ENCODE measurements at places on chromosomes 5 and 9.

DNA sequence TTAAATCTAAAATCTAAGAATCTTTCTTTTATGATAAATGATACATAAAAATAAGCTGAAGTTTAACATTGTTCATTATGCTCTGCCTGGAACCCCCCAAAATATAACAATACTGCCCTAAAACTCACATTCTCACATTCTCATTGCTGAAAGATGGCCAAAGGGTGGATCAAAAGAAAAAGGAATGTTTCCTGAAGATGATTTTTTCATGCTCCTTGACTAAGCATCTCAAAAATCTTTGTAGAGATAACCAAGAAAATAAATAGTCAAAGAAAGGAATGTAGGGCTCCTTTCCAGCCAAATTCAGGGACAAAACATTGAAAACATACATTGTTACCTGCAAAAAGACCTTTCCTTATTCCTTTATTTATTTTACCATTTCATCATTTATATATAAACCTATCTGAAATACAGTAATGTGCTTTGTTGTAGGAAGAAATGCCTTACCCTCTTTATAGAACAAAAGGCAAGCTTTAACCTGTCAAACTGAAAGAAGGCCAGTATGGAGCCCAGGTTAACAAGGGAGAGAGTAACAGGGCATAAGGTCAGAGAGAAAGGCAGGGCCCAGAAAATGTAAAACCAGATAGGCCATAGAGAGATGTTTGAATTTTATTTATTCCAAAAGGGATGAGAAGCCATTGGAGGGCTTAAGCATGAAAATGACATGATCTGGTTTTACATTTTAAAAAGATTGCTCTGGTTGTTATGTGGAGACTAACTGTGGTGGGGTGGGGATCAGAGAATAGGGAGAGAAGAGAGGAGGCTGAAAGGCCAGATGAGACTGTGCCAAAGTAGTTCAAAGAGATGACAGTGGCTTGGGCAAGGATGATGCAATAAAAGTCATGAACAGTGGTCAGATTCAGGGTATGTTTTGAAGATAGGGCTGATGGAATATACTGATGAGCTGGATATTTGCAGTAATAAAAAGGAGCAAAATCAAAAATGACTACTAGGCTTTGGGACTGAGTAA, 37.3 kb upstream of the CDK5RAP2 start:
- no peak overlapping the region for H3K4me3 ChIP-seq
- no peaks in the 10 kb centered on the region for H3K4me1 ChIP-seq
- H3K27ac ChIP-seq: no peak overlapping the region
- no peaks in the 10 kb centered on the region for H3K36me3 ChIP-seq

- no peaks in the 10 kb centered on the region for H3K27me3 ChIP-seq
- no peak overlapping the region for H3K27ac ChIP-seq
- no peak for DNase-seq
- no peaks in the 10 kb centered on the region for H3K36me3 ChIP-seq
- no peaks in the 10 kb centered on the region for H3K4me1 ChIP-seq
Observed at GRCh38 chr5:83864652-83865051, 144.0 kb upstream of the HAPLN1 start.

DNA sequence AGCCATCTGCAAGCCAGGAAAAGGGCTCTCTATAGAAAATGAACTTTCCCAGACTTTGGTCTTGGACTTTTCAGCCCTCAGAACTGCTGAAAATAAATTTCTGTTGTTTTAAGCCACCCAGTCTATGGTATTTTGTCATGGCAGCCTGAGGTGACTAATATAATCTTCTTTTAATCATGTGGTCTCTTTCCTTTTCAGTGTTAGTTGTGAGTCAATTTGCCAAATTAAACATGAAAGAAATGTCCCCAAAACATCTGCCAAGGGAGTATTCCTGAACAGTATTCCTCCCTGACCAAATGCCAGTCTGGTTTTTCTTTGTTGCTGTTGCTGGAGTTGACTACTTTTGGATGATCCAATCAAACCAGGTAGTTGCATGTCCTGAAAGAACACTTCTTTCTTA, 4.7 kb upstream of the YTHDC2 start:
- DNase-seq: no peak
- H3K27ac ChIP-seq: no peak overlapping the region
- no peaks in the 10 kb centered on the region for H3K27me3 ChIP-seq
- no peaks in the 10 kb centered on the region for H3K36me3 ChIP-seq
- H3K4me3 ChIP-seq: no peak overlapping the region
- H3K4me1 ChIP-seq: no peaks in the 10 kb centered on the region

GRCh38 chr9:83792746-83793145, 24.8 kb downstream of the GKAP1 start:
- H3K4me3 ChIP-seq: no peak overlapping the region
- no peaks in the 10 kb centered on the region for H3K27me3 ChIP-seq
- DNase-seq: no peak
- peaks cover 9% of the 10 kb centered on the region for H3K36me3 ChIP-seq
- H3K4me1 ChIP-seq: no peaks in the 10 kb centered on the region
- H3K27ac ChIP-seq: no peak overlapping the region

- DNase-seq: no peak
- H3K27me3 ChIP-seq: no peaks in the 10 kb centered on the region
- no peak overlapping the region for H3K4me3 ChIP-seq
- no peak overlapping the region for H3K27ac ChIP-seq
Observed at GRCh38 chr5:180241600-180241999, 32.6 kb upstream of the RASGEF1C start.

- H3K4me1 ChIP-seq: peaks cover 3% of the 10 kb centered on the region
- DNase-seq: no peak
- no peaks in the 10 kb centered on the region for H3K27me3 ChIP-seq
- H3K4me3 ChIP-seq: no peak overlapping the region
Observed at GRCh38 chr5:67355120-67355713, 158.6 kb upstream of the CD180 start.

DNA sequence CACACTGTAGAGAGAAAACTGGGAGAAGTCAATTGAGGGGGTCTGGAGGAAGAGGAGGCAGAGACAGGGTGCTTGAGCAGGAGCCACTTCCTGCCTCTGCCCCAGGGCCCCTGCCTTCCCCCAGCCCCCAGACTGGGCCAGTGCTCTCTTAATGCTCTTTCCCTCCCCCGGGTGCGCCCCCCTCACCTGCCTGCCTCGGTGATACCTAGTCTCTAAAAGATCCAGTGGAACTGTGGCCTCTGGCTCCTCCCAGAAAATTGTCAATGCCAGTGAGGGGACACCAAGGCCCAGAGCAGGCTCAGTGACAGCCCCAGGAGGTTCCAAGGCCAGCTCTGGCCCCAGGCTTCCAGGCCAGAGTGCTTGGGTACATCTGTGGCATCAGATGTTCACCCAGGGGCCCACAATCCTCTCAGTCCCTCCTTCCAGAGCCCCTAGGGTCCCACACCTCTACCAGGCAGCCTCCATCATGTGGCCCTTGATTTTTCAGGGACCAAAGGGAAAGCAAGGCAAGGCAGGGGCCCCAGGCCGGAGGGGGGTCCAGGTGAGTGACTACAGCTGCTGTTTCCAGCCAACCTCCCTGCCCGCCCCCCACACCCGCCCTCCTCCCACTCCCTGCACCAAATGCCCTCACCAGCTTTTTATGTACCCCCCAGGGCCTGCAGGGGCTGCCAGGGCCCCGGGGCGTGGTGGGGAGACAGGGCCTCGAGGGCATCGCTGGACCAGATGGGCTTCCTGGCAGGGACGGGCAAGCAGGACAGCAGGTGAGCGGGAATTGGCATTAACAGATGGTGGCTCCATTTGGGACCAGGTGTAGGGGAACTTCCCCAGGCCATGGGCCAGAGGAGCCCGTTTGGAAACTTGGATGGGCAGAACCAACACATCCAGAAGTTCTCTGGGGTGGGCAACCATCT, 33.1 kb upstream of the ORM1 start:
- DNase-seq: no peak
- no peak overlapping the region for H3K27ac ChIP-seq
- no peak overlapping the region for H3K4me3 ChIP-seq
- no peaks in the 10 kb centered on the region for H3K4me1 ChIP-seq

DNA sequence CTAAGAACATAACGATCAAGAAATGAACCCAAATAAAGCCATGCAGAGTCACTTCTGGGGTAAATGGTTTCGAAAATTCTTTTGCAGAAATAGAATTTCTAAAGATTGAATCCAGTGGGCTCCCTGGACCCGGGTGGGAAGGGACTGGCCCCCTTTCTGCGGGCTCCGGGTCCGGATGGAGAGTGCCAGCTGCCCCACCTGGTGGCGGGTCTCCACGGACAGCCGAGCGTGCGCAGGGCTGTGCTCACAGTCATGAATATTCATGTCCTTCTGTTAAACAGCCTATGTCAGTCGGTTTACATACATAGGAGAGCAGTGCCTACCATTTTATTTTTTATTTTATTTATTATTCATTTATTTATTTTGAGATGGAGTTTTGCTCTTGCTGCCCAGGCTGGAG, 4.7 kb upstream of the PPP1R26 start:
- H3K27ac ChIP-seq: no peak overlapping the region
- H3K27me3 ChIP-seq: peaks cover 4% of the 10 kb centered on the region
- DNase-seq: no peak
- H3K4me1 ChIP-seq: peaks cover 3% of the 10 kb centered on the region
- no peaks in the 10 kb centered on the region for H3K36me3 ChIP-seq

DNA sequence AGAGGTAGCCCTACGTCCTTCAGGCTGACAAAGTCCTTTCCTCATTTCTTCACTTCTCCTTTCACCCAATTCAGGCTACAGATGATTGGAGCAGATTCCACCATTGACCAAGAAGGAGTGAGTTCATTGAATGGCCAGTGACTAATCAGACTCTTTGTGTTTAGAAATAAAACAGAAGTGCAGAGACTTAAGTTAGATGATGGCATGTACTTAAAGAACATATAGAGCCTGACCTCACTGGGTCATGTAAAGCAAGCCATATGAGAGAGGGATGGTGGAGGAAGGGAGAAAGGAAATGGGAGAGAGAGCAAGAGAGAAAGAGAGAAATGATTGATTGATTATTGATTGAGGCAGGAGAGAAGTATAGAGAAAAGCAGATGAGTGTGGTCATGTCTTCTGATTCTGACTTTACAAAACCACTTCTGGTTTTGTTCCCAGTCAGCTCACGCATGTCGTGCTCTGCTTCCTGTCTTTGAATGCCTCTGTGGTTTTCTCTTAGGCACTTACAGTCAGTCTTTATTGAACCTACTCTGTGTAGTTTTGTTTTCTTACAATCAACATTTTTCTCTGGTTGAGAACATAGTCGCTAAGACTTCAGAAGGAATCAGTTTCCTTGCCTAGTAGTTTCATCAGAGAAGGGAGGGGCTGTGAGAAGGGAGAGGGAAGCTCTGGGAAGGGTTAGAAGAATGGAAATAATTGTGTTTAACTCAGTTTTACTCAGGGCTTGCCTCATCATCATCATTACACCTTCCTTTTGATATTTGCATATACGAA, 149.2 kb upstream of the KLF9 start:
- H3K27ac ChIP-seq: peak overlapping the region; percentile 42
- no peak overlapping the region for H3K4me3 ChIP-seq
- no peaks in the 10 kb centered on the region for H3K36me3 ChIP-seq
- DNase-seq: peak; percentile 10
- peaks cover 20% of the 10 kb centered on the region for H3K4me1 ChIP-seq

DNA sequence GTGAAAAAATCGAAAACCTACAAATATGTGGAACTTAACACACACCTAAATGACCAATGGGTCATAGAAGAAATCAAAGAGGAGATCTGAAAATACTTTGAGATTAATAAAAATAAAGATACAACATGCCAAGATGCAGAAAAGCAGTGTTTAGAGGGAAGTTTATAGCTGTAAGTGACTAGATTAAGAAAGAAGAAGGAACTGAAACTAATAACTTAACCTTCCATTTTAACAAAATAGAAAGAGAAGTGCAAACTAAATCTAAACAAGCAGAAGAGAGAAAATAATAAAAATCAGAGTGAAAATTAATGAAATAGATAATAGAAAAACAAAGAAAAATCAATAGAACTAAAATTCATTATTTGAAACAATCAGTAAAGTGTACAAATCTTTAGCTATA, 103.0 kb upstream of the MAMDC2 start:
- no peaks in the 10 kb centered on the region for H3K36me3 ChIP-seq
- no peak overlapping the region for H3K4me3 ChIP-seq
- no peaks in the 10 kb centered on the region for H3K4me1 ChIP-seq
- H3K27ac ChIP-seq: no peak overlapping the region
- H3K27me3 ChIP-seq: no peaks in the 10 kb centered on the region

DNA sequence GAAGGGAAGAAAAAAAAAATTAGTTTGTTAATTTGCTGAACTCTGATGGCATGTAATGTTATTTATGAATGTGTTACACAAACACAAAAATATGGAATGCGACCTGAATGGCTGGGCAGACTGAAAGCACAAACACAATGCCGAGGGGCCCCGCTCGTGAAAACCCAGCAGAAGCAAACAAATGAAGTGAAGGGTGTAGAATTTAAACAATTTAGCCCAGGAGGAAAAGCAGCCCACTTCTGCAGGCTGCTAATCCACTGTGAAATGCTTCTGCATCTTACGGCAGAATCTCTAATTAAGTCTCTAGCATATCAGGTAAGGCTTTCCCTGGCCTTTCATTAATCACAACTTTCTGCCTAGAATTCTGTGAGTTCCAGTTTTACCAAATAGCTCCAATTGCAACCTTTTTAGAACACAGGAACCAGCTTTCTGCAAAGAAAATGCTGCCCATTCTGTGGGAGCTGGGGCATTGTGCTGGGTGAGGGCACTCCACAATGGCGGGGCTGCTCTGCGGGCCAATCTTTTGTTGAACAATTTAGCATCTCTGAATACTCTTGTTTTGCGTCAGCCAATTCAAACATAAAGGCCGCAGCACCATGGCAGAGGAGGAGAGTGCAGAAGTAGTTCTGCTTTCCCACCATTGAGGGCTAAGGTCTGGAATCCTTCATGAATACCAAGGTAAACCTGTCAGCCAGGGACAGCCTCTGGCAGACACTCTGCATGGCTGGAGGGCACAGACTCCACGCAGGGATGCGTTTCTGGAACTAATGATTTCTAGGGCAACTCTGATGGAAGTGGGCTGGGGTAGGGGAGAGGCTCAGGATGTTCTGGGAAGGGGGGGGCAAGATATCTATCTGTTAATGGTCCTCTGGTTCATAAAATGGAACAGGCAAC, 66.4 kb downstream of the PTCH1 start:
- peaks cover 18% of the 10 kb centered on the region for H3K36me3 ChIP-seq
- no peaks in the 10 kb centered on the region for H3K27me3 ChIP-seq
- H3K4me3 ChIP-seq: no peak overlapping the region
- no peak for DNase-seq
